ENCODE measurements at places on chromosomes 7 and 10. TPM values are rescaled to one million over a fixed set of nuclear protein-coding genes. Genes with fewer than 3 reads are reported as not detected.

FAM237B gene
- not detected for total RNA-seq

RTKN2 gene
- 93.7 TPM for total RNA-seq

CDK5 gene
- total RNA-seq, result 10.4 TPM

ACBD5 gene
- total RNA-seq, result 27.4 TPM

CCDC126 gene
- 14.4 TPM for total RNA-seq

FFAR4 gene
- total RNA-seq, result 4.9 TPM

PAPOLB gene
- 0.38 TPM for total RNA-seq

LRIT2 gene
- not detected for total RNA-seq

LEP gene
- not detected for total RNA-seq

GRCh38 chr7:2371329-2371728 lies 16.7 kb downstream of the EIF3B start:
- DNase-seq, result no peak
- H3K4me3 ChIP-seq, result no peak overlapping the region
- no peak overlapping the region for H3K27ac ChIP-seq
- H3K36me3 ChIP-seq, result peaks cover 100% of the 10 kb centered on the region
- no peaks in the 10 kb centered on the region for H3K27me3 ChIP-seq
- no peaks in the 10 kb centered on the region for H3K4me1 ChIP-seq

DNA sequence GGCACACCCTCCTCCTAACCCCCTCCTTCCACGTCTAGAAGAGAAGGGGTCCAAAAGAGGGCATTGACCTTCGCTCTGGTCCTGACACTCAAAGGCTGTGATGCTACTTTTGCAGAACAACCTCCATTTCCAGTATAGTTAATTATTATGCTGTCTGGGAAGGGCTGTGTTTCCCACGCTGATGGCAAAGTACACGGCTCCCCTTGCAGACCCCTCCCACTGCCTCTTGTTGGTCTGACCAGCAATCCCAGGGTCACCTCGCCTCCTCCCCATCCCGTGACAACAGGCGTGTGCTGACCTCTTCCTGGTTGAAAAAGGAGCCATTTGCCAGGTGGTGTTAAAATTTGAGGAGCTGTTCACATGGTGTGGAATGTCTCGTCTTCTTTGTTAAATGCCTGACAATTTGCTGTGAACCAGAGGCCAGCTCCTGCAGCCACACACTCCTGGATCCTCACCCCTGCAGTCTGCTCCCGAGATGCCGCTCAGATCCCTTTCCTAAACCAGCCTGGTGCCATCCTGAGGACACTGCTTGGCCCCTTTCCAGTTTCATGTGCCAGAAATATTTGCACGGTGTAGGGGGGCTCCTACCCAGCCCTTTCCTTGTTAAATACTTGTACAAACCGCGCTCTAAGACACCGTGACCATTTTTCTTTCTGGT lies 321.7 kb downstream of the WDR37 start:
- DNase-seq, result no peak
- H3K36me3 ChIP-seq, result no peaks in the 10 kb centered on the region
- no peaks in the 10 kb centered on the region for H3K4me1 ChIP-seq

GRCh38 chr7:148746135-148746534 lies 47.4 kb downstream of the CUL1 start:
- no peak overlapping the region for H3K27ac ChIP-seq
- DNase-seq, result no peak
- H3K4me1 ChIP-seq, result no peaks in the 10 kb centered on the region
- H3K4me3 ChIP-seq, result no peak overlapping the region
- H3K36me3 ChIP-seq, result peaks cover 4% of the 10 kb centered on the region

DNA sequence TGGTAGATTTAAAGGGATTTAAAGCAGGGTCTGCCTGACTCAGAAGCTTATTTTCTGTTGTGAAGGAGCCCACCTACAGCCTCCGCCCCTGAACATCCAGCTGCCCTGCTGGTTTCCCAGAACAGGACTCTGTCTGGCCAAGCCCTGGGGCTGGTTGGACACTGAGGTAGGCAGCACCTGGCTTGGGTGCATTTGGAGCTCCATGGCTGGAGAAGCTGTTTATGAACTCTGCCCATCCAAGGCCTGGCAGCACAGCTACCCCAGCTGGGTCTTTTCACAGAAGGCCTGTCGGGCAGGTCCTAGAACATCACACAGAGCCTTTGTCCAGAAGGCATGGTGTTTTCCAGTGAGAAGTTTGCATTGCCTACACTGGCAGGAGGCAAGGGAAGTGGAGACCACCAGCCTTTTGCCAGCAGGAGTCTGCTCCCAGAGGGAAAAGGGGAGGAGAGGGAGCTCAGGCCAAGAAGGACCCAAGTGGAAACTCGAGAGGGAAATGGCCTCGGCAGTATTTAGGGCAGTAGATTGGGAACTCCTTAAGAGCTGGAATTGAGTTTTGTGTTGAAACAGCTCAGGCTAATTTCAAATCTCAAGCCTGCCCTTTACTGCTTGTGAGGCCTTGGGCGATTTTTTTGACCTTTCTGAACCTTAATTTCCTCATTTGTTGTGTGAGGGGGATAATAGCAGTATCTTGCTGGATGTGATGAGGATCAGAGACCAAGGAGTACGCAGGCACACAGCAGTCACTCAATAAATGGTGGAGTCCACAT lies 12.3 kb upstream of the PDCD4 start:
- DNase-seq, result no peak
- H3K4me1 ChIP-seq, result peaks cover 50% of the 10 kb centered on the region
- no peaks in the 10 kb centered on the region for H3K36me3 ChIP-seq

DNA sequence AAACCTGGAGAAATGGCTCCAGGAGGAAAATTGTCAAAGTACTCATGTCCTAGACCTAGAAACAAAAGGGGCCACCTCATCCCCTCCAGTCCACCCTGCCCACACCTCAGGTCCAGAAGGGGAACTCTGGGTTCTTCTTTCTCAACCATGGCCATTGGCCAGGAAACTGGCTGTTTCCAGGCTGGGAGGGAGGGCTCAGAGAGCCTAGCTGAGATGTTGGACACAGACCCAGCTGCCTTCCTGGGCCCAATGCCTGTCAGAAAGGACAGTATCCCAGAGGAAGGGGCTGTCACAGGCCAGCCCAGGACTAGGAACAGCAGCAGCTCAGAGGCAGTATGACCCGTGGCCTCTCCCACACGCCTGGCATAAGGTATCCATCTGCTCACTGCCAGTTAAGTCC lies 9.6 kb downstream of the GRID1 start:
- no peaks in the 10 kb centered on the region for H3K4me1 ChIP-seq
- H3K36me3 ChIP-seq, result no peaks in the 10 kb centered on the region
- no peak overlapping the region for H3K4me3 ChIP-seq
- no peak overlapping the region for H3K27ac ChIP-seq
- H3K27me3 ChIP-seq, result no peaks in the 10 kb centered on the region

DNA sequence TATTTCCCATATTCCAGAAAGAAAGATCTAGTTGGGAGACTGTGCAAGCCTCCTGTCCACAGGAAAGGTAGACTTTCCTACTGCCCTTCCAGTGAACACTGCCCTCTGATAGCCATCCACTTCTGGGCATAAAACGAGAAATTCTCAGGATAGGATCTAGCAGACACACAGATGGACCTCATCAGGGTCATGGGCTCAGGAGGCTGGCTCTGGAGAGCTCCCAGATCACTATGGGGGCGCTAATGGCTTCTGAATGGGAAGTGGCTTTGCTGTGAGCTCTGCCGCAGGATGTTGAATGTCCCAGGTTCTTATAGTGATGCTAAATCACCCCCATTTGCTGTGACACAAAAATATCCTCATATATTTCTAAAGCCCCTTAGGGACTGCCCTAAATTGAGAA lies 77.1 kb downstream of the SVIL start:
- H3K4me3 ChIP-seq, result no peak overlapping the region
- DNase-seq, result no peak
- no peak overlapping the region for H3K27ac ChIP-seq
- no peaks in the 10 kb centered on the region for H3K27me3 ChIP-seq
- H3K4me1 ChIP-seq, result peaks cover 12% of the 10 kb centered on the region

DNA sequence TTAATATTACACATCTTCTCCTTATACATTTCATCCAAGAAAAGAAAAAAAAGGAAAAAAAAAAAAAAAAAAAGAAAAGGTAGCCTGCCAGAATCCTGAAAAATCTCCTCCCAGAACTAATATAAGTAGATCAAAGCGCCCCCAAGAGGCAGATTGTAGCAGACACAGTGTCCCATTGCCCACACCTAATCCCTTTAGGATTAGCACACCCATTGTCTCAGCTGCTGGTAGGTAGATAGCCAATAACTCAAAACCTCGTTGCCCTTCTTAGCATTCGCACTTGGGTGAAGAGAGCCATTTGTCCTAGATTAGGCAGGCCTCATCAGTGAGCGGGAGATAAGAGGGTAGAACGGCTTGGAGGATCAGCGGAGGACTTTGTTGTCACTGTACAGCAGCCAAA lies 100.2 kb upstream of the SORCS1 start:
- no peaks in the 10 kb centered on the region for H3K27me3 ChIP-seq
- H3K4me1 ChIP-seq, result no peaks in the 10 kb centered on the region
- H3K27ac ChIP-seq, result no peak overlapping the region

DNA sequence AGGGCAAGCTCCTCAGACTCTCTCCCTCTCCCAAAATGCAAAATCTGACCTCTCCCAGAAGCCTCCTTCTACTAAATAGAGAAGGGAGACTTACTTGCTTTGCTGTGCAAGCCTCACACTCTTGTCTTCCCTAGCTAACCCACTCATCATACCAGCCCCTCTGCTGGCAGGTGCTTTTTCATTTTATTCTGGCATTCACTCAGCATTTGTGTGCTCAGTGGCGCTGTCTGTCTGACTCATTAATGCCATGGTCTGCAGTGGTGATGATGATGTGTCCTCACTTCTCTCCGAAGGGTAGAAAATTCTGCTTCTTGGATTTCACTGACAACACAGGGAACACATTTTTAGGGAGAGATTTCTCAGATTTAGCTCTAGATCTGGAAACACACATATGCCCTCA lies 22.0 kb upstream of the BTRC start:
- no peak overlapping the region for H3K27ac ChIP-seq
- no peaks in the 10 kb centered on the region for H3K27me3 ChIP-seq
- no peak overlapping the region for H3K4me3 ChIP-seq
- no peaks in the 10 kb centered on the region for H3K36me3 ChIP-seq
- no peaks in the 10 kb centered on the region for H3K4me1 ChIP-seq

DNA sequence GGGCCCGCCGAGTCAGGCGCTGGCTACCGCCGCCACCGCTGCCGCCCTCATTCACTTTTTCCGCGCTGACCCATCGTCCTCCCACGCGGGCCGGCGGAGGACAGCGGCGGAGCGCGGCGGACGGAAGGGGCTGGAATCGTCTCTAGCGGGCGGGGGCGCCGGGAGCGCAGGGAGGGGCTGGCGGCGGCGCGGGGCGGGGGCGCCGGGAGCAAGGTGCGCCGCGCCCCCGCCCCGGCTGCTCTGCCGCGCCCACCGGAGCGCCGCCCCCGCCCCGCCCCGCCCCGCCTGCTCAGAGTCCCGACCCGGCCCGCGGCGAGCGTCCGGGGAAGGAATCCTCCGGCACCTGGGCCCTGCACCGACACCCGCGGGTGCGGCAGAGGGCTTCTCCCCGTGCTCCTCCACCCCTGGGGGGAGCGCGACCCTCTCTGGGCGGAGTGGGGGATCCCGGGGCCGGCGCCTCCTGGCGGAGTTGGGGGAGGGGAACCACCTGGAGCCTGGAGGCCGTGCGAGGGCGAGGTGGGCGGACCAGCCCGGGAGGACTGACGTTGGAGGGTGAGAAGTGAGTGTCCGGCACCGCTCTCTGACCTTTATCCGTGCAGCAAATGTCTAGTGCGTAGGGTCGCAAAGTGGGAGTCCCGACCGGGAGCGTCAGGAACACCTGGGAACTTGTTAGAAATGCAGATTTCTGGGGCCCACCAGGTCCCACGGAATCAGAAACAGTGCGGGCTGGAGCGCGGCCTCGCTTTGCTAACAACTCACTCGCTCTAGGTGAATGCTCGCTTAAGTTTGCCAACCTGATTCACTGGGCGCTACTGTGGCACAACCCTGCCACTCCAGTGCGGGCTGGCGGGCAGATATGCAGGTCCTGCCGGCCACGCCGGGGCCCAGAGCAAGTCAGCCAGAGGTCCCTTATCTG lies at the start of gene COBL:
Gene COBL (minus strand): TSS at position 144 of the 916 bp plus-strand sequence. CDS start 176 bp downstream, outside the sequence.
- peaks cover 22% of the 10 kb centered on the region for H3K4me1 ChIP-seq
- peak; percentile 82 for DNase-seq
- H3K27me3 ChIP-seq, result peaks cover 11% of the 10 kb centered on the region
- no peaks in the 10 kb centered on the region for H3K36me3 ChIP-seq
- H3K27ac ChIP-seq, result peak within 1 kb of the TSS; percentile 80

DNA sequence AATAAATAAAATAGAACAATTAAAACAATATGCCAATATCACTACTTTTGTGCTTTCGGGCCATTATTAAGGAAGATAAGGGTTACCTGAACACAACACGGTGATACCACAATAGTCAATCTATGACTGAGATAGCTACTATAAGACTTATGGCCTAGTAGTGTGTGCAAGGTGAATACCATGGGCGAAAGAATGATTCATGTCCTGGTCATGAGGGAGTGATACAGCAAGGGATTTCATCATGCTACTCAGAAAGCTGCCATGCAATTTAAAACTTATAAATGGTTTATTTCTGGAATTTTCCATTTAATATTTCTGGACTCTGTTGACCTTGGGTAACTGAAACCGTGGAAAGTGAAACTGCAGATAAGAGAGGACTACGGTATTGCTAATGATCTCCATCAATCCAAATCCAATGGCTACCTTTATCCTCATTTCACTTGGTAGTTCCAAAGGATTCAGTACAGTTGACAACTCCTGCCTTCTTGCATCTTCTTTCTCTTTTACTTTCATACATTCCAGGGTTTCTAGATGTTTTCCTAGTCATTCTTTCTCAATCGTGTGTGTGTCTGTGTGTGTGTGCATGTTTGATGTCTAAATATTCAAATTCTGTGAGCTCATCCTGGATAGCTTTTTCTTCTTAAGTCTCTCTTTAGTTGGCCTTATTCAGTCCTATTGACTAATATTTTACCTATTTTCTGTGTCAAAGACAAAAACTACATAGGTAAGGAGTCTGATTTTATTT lies 100.5 kb upstream of the MAGI2 start:
- no peaks in the 10 kb centered on the region for H3K36me3 ChIP-seq
- H3K27ac ChIP-seq, result no peak overlapping the region
- no peaks in the 10 kb centered on the region for H3K4me1 ChIP-seq
- DNase-seq, result no peak
- no peaks in the 10 kb centered on the region for H3K27me3 ChIP-seq
- no peak overlapping the region for H3K4me3 ChIP-seq

- no peak overlapping the region for H3K4me3 ChIP-seq
- H3K36me3 ChIP-seq, result no peaks in the 10 kb centered on the region
- no peak overlapping the region for H3K27ac ChIP-seq
These were observed 66.2 kb downstream of the NAMPT start for GRCh38 chr7:106218546-106218945.

GRCh38 chr10:113770346-113770745 lies 18.9 kb downstream of the PLEKHS1 start:
- H3K27ac ChIP-seq, result no peak overlapping the region
- H3K4me3 ChIP-seq, result no peak overlapping the region
- no peaks in the 10 kb centered on the region for H3K4me1 ChIP-seq
- DNase-seq, result no peak

GRCh38 chr10:59177031-59177797 lies 771 bp downstream of the PHYHIPL start:
- peak overlapping the region; percentile 25 for H3K4me3 ChIP-seq
- no peak overlapping the region for H3K27ac ChIP-seq
- H3K4me1 ChIP-seq, result peaks cover 3% of the 10 kb centered on the region
- no peak for DNase-seq
- H3K27me3 ChIP-seq, result peaks cover 39% of the 10 kb centered on the region
- no peaks in the 10 kb centered on the region for H3K36me3 ChIP-seq

Data from upper lobe of right lung (tissue), 1 donor.